ENCODE measurements at places on chromosomes 11 and 22.
A peak's percentile ranks its signal among the peaks of the same experiment; 100 is the strongest.

GRCh38 chr11:7606496-7606895 is 66.8 kb downstream of the CYB5R2 start:
- DNase-seq = no peak

DNA sequence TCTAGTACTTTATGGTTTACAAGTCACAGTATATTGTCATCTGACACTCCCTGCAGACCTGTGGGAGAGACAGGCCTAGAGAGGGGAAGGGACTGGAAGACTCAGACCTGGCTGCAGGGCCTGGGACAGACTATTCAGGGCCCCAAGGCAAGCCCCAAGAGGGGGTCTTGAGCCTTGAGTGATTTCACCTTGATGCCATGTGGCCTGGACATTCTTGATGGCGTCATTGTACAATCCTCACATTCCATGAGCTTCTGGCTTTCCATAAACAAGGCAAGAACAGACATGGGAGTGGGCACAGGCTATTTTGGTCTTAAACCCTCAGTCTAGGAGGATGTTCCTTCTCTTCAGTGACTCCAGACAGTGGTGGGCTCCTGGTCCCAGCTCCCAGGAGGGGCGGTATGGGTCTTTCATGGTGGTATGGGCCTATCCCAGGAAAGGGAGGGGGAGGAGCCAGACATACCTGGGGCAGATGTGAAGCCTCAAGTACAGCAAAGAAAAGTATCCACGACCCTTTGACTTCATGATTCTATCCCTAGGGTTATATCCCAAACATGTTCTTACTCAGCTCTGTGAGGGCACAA is 1.8 kb upstream of the TBC1D10A start:
- DNase-seq = no peak

DNA sequence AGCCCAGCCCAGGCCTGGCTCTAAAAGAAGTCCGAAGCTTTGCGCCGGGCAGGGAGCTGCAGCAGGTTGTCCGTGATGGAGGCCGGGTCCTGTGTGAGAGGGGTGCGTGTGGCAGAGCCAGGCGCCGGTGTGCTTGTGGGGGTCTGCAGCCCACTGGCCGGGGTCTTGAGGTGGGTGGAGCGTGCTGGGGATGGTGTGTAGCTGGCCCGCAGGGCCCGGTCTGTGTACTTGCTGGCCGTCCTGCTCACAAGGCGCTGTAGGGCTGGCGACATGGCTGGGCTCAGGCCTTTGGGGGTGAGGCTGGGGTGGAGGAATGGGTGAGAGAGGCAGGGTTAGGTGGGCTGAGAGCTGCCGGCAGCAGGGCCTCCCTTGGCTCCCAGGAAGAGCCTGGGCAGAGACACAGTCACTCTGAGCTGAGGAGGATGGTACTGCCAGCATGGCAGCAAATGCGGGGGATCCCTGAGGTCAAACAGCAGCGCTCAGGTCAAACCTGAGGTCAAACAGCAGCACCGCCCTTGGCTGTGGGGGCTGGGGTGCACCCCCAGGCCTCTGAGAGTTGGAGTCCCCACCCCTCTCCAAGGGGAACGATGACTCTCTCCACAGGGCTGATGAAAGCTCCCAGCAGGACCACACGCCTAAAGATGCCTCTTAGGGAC is 3.2 kb downstream of the TSSK2 start:
- no peak for DNase-seq

GRCh38 chr11:72222106-72222891 is 2.3 kb upstream of the INPPL1 start:
- DNase-seq = no peak

GRCh38 chr11:23727794-23728193 is 769.1 kb upstream of the LUZP2 start:
- DNase-seq = no peak

GRCh38 chr11:78898266-78898775 is 323.7 kb upstream of the NARS2 start:
- no peak for DNase-seq

DNA sequence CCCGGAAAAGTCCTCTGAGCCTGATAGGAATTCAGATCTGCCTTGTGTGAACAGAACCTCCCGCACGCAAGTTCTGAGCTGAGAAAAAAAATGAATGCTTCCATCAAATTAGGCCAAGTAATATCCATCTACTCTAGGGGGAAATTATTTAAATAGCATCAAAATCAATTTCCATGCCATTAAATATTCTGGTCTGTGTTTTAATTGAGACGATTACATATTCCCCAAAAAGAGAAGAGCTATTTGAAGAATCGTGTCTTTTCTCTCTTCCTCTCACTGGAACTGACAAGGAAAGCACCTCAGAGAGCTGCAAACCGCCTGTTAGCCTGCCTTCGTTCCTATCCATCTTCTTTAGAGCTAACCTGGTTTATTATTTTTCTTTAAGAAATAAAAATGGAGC is 96.0 kb downstream of the SEZ6L start:
- DNase-seq = no peak

DNA sequence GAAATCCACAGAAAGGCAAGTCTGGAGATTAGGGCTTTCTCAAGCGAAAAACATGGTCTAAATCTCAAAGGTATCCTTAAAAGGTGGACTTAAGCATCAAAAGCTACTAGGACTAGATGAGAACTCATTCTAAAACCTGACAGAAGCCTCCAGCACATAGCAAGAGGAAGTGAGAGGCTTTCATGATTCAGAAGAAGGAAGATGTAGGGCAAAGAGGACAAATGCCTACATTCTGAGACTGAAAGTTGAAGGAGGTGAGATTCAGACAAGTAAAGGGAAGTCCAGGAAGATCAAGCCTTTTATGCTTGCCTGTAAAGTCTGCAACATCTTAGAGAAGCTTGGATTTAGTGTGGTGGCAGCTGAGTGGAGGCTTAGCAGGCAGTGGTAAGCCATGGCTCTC is 98.9 kb downstream of the PGR start:
- DNase-seq = no peak

DNA sequence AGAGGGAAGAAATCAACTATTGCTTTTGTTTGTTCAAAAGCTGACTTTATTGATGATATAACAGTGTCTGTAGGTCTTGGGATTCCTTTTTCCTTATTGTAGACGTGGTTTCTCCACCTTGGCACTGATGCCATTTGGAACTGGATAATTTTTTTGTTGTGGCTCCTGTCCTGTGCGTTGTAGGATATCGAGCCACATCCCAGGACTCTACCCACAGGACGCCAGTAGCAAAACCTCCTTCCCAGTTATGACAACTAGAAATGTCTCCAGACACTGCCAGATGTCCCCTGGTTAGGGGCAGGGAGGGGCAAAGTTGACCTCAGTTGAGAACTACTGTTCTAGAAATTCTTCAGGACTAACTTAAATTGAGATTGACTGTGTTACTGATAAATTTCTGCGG is 45.8 kb downstream of the ZNRF3 start:
- DNase-seq = no peak

DNA sequence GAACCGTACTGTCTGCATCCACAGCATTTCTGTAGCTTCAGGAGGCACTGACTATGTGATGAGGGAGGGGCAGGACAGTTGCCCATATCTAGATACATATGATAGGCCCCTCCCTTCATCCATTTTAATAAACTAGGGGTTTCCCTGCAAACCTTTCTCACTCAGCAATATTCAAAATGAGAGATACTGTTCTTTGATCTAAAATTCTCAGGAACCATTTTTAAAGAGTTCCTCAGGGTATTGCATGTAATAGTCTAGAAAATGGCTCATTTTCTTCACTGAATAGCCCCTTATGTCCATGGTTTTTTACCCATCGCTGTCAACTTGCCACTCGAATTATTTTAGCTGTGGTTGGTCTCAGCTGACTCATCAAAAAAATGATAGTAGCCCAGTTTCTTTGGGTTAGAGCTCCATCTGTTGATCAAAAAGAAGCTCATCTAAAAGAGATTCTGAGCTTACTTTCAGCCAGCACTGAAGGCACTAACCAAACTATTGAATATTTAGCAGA is 37.0 kb upstream of the DNAJB7 start:
- peak; percentile 64 for DNase-seq

DNA sequence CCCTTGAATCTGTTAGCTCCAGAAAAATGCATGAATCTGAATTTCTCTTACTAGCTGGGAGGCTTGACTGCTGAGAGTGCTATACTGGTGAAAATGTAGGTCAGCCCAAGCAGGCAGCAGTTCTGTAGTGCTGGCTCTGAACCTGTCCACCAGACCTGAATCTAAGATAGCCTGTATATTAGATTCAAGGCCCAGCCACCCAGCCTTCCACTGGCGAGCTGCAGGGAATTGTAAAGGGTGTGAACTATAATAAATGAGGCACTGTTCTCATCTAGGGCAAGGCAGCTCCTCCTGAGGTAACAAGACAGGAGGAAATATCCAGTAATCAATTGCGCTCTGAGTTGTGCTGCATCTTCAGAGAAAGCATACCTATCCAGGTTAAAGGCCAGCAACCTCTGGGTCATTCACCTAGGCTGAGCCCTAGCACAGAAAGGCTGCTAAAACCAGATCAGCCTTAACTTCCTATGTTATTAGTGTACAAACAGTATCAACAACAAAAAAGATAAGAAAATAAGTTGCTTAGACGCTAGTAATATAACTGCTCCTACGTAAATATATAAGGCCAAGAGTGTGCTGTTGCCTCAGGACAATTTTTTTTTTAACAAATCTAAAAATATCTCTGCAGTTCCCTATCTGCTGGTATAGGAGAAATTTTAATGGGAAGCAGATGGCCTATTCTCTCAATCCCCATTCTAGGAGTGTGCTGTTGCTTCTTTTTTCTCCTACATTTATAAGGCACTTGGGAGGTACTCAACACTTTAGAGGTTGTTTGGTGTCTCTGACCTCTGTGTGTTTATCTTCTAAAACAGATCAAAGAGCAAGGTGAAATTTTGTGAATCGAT is 63.0 kb downstream of the RELT start:
- DNase-seq = no peak

GRCh38 chr11:48001438-48002021 is 21.2 kb downstream of the PTPRJ start:
- no peak for DNase-seq

GRCh38 chr11:123536690-123537437 is 106.8 kb downstream of the GRAMD1B start:
- DNase-seq = no peak

Measured in NB4 (cell line).